ENCODE measurements at places on chromosomes 4 and X.

- no peak for DNase-seq
Measured at GRCh38 chr4:140213116-140213515, 59.1 kb upstream of the MAML3 start.

DNA sequence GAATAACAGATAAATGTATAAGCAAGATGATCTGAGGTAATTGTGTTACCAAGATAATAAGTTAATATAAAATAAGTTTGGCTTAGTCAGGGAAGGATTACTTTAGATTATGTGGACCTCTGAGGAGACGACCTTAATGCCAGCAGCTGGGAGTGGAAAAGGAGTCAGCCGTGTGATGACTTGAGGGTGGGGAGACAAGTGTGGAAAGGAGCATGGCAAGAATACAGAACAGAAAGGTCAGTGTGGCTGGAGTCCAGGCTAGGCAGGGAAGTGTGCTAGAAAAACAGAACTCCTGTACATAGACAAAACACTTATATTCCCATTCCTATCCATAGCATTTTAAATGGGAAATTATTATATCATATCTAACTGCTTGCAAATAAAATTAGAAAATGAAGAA is 138.8 kb downstream of the PDLIM5 start:
- DNase-seq: no peak

DNA sequence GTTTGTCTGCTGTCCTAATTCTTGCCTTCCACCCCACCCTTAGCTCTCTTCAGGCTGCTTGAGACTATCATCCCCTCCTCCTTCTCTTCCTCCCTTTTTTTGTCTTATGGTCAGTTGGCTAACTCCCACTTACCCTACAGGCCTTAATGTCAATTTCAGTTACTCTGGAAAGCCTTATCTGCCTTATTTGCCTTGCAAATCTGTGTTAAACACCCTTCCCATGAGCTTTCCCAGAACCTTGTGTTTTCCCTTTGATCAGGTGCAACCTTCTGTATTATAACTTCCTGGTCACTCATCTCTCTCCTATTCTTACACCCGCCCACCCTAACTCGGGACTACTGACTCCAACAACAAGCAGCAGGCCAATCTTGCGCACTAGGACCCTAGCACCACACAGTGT is 74.8 kb downstream of the COX18 start:
- DNase-seq: no peak

- no peak for DNase-seq
Measured at GRCh38 chrX:26788402-26788998, 572.5 kb downstream of the MAGEB5 start.

DNA sequence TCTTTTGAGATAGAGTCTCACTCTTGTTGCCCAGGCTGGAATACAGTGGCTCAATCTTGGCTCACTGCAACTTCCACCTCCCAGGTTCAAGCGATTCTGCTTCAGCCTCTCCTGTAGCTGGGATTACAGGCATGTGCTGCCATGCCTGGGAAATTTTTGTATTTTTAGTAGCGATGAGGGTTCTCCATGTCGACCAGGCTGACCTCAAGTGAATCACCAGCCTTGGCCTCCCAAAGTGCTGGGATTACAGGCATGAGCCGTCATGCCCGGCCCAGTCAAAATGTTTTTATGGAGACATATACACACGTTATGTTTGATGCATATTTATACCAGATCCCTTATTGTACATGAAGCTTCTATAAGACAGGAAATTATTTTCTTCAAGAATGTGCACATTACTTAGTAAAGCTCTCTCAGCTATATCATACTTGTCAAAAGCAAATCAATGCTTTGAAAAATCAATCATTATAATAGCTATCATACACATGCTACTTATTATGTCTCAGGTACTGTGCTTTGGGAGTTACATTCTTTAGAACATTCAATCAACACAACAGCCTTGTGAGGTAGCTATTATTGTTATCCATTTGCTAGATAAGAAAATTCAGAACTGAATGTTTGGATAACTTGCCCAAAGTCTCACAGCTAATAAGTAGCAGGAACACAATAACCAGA is 269.2 kb downstream of the FSTL5 start:
- DNase-seq: no peak

- DNase-seq: no peak
Measured at GRCh38 chr4:29142708-29143107, 1577.5 kb upstream of the PCDH7 start.

All from NCI-H1092 (cell line).